ENCODE measurements at places on chromosomes 6 and 20.
A peak's percentile ranks its signal among the peaks of the same experiment; 100 is the strongest.

GRCh38 chr6:46606338-46606737, 46.3 kb downstream of the CYP39A1 start:
- no peak for DNase-seq

GRCh38 chr20:36541227-36541767, at the start of gene MYL9:
MYL9 (plus strand) TSS chr20:36541519; CDS start chr20:36544885, 3,366 bp downstream.
- DNase-seq: peak; percentile 97

GRCh38 chr20:37308086-37309050, 18.9 kb downstream of the MANBAL start:
- peak; percentile 37 for DNase-seq

- no peak for DNase-seq
Measured at GRCh38 chr6:81633391-81633790, 119.1 kb downstream of the TENT5A start.

DNA sequence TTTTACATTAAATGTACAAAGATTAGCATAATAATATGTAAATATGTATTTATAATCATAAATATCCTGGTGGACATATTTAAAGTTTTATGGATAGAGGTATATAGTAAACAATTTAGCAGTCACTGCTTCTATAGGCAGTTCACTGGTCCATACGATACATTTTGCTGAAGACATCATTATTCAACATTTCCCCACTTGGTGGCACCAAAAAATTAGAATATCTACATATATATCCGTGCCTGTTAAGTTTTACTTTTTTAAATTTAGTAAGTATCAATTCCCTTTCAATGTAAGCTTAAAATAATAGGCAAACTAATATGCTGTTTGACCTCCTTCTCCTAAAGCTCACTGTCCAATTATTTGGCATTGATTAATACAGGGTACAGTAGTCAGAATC, 64.2 kb downstream of the LMBRD1 start:
- DNase-seq: no peak

DNA sequence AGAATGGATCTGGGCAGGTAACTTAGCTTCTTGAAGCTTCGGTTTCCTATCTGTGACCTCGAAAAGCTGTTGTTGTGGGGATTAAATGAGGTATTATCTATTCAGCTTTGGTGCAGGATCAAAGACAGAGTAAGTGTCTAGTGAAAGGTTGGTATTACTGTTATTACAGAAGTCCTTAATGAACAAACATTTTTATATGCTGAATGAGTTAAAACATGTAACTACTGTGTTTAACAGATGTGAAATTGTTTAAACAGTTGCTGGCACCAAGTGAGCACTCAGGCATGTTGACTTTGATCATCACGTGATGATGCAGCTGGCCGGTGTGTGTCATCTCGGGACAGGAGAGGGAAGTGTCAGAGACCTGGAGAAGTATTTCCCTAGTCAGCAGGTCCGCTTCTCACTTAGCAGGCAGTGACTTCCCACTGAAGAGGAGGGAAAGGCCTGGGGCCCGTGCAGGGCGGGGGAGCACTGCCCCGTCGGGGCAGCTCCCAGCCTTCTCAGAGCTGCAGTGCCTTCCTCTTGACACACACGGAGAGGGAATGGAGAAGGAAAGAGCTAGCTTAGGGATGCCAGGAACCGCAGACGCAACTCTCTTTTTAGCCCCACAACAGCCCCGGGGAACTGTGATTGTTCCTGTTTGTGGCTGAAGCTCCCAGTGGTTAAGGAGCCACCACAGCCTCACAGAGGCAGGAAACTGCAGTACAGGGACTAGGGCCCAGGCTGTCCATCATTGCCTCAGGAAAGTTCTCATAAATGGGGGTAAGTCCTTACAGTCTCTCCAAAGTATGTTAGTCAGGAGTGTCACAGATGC, 18.0 kb downstream of the TUBB2A start:
- peak; percentile 79 for DNase-seq

DNA sequence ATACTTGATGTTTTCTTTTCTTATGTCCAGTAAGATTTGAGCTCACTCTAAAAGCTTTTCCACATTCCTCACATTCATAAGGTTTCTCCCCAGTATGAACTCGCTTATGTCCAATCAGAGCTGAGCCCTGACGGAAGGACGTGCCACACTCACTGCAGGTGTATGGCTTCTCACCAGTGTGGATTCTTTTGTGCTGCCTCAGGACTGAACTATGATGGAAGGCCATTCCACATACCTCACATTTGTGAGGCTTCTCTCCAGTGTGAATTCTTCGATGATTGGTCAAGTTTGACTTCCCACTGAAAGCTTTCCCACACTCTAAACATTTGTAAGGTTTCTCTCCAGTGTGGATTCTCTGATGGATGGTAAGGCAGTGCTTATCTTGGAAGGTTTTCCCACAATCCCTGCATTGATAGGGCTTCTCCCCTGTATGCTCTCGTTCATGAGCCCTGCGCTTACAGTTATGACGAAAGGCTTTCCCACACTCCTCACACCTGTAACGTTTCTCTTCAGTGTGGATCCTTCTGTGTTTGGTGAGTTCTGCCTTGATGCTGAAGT, 9.9 kb downstream of the ZNF311 start:
- DNase-seq: no peak

DNA sequence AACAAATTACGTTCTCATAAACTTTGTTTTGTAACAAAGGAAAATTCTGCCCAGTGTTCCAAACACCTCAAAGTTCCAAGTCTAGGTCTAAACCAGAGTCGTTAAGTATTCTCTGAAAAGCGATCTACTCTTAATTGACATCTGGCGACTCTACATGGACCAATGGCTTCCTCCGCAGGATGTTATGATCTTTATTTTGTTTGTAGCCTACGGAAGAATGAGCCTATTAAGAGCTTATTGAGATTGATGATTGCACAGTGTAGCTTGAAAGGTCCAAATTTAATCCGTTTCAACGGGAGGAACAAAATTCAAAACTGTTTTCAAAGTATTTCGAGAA, 61.1 kb downstream of the FAM217A start:
- DNase-seq: no peak

DNA sequence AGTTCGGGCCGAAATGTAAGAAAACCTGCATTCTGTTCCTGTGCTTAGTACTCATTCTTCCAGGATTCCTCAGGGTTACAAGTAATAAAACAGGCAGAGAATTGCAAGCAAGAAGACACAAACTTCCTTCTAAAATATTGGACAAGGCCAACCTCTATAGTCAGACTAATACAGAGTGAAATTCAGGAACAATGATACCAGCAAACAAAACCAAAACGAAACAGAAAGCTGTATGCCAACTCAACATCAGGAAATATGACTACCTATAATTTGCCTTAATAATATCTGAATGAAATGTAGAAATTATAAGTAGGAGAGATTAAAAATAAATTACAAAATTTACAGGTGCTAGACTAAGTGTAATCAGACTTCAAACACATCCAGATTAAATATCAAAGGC, 238.8 kb downstream of the HIVEP2 start:
- DNase-seq: no peak

DNA sequence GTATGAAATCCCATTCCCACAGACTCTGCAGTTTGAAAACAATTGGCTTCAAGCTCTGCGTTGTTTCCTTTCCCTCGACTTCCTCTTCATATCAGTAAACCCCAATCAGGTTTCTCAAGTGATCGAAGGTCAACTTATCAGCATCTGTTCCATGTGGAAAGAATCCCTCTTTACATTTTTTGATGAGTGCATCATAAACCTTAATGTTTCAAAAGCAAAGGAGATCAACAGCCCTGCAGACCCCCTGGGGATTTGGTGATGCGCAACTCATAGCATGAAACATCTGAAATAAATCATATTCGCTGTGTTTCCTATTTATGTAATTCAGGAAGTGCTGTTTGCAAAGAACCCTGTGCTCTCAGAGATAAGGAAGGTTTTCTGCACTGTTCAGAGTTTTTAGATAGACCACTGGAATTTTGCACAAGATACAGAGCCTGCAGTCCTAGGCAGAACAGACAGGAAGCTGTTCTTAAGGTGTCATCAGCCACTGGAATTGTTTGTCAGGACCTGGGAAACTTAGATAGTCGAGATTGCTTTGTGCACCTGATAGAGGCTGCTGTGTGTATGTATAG, 216.0 kb downstream of the HIVEP2 start:
- DNase-seq: peak; percentile 2

DNA sequence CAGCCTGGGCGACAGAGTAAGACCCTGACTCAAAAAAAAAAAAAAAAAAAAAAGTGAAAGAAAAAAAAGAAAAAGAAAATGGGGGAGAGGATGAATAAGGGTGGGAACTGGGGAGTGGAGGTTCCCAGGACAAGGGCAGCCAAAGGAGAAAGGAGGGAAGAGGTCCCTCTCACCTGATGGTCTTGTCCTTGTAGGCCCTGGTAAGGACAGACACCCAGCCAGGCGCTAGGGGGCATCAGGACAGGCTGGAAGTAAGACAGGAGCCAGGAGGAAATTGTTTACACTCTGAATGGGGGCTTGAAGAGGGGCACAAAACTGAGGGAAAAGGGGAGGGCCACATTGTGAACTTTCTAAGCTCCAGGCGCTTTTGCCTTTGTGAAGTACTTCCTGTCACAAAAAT, 2.3 kb upstream of the ALDH5A1 start:
- no peak for DNase-seq

- DNase-seq: peak; percentile 78
Measured at GRCh38 chr6:170124836-170125235, 166.0 kb downstream of the DLL1 start.

DNA sequence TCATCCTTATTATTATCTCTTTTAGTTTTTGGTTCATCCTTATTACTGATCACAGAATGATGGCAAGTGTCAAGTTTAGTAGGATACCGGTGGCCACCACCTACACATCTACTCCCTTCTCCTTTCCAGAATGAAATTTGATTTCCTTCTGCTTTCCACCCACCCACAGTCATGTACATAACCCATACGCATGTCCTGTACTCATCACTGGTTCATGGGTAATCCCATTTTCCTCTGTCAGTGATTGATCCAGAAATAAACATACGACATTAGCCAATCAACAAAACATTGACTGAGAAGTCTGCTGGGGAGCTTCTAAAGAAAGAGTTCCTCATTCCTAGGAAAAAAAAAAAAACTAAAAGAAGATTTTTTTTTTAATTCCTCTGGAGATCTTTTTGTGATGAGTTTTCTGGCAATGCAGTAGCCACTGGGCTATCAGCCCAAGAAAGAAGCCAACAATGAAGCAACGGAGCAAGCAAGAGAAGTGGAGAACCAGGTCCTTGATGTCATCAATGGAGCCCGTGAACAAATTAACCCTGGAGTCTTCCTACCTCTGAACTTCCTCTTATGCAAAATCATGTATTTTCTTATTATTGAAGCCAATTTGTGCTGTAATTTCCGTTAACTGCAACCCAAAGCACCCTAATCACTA, 127.8 kb downstream of the TASP1 start:
- no peak for DNase-seq

DNA sequence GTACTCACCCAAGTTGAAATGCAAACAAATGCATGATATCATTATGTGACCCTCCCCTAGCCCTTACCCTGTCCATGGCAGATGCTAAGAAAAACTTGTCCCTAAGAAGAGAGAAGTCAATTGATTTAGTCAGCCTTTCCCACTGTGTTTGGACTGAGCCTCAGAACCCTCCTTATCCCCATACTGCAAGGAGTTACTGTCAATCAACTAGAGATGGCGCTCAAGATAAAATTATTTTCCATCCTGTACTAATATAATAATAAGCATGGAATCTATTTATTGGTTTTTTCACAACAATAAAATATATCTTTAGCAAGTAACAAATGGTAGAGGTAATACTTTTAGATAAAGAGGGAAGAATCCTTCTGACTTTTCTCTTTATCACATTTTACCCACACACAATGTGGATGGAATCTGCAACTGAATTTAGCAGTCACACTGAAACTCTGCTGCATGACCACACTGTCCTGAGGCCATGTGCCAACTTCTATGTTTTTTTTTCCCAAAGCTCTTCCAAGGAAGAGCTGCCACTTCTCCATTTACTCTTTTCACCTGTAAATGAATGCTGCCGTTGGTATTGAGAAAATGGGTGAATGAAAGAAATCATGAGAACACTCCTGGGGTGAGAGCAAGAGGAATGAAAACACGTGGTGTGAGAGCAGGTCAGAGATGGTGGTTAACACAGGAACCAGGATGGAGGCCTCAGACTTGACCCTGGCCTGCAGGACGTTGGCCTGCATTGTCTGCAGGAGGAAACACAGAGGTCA, 10.5 kb downstream of the NT5E start:
- no peak for DNase-seq

GRCh38 chr6:161218222-161218621, 55.6 kb downstream of the AGPAT4 start:
- DNase-seq: no peak

- DNase-seq: no peak
Measured at GRCh38 chr20:62305149-62305764, 2.5 kb downstream of the ADRM1 start.

- DNase-seq: no peak
Measured at GRCh38 chr6:112237066-112237465, 17.3 kb downstream of the LAMA4 start.

GRCh38 chr6:14443629-14444268, 326.2 kb downstream of the CD83 start:
- DNase-seq: no peak

DNA sequence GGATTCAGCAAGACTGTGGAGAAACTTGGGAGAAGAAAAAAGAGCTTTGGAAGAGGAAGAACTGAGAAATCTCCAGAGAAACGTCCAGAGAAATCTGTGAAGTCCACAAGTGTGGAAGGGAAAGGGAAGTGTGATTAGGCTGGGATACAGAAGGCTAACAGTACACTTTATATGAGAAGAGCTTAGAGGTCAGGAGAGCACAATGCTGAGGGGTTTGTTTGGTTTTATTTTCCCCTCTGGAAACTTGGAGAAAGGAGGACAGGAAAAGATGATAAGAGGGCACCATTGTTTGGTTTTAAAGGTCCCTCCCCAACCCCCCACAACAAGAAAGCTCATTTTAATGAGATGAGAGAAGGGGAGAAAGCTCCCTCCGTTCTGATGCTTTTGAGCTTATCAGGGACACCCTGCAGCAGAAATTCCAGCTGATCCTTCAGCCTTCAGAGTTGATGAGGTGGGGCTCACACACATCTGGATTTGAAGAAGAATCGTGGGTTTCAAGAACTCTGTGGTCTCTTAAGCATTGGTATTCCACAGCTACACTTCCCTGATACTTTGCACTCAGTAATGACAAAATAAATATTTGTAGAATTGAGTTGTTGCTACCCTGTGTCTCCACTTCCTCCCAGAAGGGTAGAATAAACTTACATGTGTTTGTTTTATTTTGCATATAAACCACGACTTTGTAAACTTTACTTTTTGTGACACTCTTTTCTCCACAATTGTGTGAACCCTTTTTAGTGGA, 1.9 kb downstream of the NT5E start:
- DNase-seq: no peak

- no peak for DNase-seq
Measured at GRCh38 chr20:41234546-41234945, 83.0 kb downstream of the ZHX3 start.

GRCh38 chr6:34736823-34737222, 20.5 kb upstream of the SNRPC start:
- DNase-seq: no peak

- DNase-seq: no peak
Measured at GRCh38 chr6:157393669-157394327, 12.8 kb downstream of the ZDHHC14 start.

DNA sequence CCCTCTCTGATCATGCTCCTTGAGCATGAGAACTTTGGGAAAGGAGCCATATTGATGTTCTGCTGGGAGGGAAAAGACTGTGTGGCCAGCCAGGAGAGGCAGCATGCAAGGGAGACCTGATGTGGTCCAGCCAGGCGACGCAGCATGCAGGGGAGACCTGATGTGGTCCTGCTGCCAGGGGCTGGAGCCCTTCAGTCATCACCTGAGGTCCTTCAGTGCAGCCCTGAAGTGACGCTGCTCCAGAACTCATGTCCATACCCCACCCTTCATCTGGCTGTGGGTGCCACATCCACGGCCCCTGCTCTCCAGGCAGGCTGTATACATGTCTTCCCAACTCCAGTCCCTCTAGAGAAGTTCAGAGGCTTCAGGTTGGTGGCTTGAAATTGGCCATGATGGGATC, 134.4 kb downstream of the ERMARD start:
- no peak for DNase-seq

Measured in Caco-2 (cell line).